ENCODE measurements at places on chromosomes 11 and 22. TPM values are rescaled to one million over a fixed set of nuclear protein-coding genes. Genes with fewer than 3 reads are reported as not detected.

The NUCB2 gene
- 27.6 TPM for total RNA-seq

The FAR1 gene
- 31.6 TPM for total RNA-seq

The RAB3IL1 gene
- total RNA-seq = 6.6 TPM

The CCDC116 gene
- total RNA-seq = not detected

The UBQLN3 gene
- not detected for total RNA-seq

The RFPL2 gene
- total RNA-seq = not detected

The TMEM86A gene
- 1.6 TPM for total RNA-seq

The CDC45 gene
- total RNA-seq = 77.1 TPM

The GLYATL1 gene
- not detected for total RNA-seq

The LSP1 gene
- not detected for total RNA-seq

The GRM5 gene
- total RNA-seq = not detected

The FOLR1 gene
- 0.36 TPM for total RNA-seq

The CYTH4 gene
- total RNA-seq = 1.9 TPM

The USP2 gene
- total RNA-seq = 1.8 TPM

The SLC6A5 gene
- not detected for total RNA-seq

The GRAMD1B gene
- total RNA-seq = 82.1 TPM
